ENCODE measurements at places on chromosomes 12 and 14.

- DNase-seq, result no peak
These were observed 22.7 kb downstream of the BEGAIN start for GRCh38 chr14:100564512-100564911.

DNA sequence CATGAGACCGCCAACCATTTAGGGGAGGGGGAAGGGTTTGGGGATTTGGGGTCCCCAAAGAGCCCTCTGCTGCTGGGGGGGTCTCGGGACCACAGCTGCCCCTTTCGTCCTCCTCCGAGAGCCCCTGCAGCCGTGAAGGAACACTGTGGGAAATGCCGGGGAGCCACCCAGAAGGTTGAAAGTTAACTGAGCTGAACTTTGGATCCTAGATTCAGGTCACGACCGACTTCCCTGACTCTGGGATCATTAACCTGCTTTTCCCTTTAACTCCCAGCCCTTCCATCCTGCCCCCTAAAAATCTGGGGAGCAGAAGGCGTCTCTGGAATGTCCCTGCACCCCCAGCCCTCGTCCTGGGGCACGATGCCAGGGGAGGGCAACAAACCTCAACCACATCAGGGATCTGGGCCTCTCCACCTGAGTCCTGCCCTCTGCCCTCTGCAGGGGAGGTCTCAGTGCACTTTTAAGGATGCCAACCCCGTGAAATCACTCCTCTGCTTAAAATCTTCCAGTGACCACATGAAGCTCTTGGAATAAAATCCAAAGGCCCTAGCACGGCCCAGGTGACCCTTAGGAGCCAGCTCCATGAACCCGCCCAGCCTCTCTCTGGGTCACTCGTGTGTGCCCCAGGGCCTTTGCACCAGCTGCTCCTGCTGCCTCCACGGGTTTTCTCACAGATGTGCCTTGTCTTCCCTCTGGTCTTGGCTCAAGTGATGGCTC is 95.0 kb downstream of the RFLNA start:
- DNase-seq, result no peak

- no peak for DNase-seq
These were observed 502 bp downstream of the MPHOSPH9 start for GRCh38 chr12:123232472-123232806.

GRCh38 chr12:57893431-57894353 is 47.2 kb upstream of the CTDSP2 start:
- DNase-seq, result peak; percentile 78

DNA sequence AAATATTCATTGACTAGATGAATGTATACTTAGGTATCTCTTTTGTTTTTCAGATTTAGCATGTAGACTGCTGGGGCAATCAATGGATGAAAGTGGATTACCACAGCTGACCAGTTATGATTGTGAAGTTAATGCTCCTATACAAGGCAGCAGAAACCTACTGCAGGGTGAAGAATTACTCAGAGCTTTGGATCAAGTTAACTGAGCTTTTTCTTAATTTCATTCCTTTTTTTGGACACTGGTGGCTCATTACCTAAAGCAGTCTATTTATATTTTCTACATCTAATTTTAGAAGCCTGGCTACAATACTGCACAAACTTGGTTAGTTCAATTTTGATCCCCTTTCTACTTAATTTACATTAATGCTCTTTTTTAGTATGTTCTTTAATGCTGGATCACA is 15.3 kb upstream of the SNAPC1 start:
- DNase-seq, result no peak

DNA sequence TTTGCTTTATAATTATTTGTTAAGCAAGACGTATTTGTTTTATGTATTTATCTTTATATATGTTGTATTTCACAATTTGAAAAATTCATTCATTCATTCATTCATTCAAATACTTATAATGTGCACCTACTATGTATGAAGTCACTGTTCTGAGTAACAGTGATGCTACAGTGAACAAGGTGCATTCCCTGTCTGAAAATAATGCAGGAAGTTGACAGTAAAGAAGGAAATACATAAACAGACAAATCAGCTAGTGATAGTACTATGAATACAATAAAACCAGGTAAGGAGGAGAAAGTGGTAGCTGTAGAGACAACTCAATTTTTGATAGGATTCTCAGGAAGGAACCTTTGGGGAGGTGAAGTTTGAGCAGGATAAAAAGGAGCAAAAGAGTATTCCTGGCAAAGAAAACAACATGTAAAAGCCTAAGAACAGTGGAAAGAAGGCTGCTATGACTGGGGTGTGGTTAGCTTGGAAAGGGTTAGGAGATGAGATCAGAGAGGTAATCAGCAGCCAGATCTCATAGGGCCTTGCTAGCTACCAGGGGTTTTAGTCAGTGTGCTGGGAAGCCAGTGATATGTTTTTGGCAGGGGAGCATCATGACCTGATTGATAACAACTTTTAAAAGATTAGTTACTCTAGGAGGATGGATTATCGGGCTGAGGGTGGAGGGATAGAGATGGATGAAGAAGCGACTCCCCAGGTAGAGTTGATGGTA is 17.4 kb downstream of the BICDL1 start:
- DNase-seq, result no peak

DNA sequence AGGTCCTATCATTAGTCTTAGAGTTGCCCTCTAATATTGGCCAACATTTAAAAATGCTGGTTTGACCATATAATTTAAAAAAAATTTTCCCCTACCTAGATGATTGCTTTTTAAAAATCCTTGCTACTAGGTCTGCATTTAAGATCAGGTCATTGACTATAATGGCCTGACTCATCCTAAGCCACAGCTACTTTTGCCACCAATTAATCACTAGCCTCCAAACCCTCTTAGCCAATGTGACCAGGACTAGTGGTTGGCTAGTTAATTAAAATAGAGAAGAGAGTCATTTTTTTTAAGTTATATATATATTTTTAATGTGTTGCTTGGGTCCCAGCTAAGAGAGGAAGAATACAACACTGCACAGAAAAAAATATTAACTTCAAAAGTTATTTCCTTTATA is 57.5 kb downstream of the SOS2 start:
- no peak for DNase-seq

- no peak for DNase-seq
These were observed at the start of gene LTBR for GRCh38 chr12:6383572-6384498. Gene LTBR, plus strand, starts transcription at chr12:6384162. Its CDS starts 197 bp downstream, at chr12:6384359.

GRCh38 chr12:57905812-57906475 is 35.4 kb upstream of the ATP23 start:
- DNase-seq, result no peak

DNA sequence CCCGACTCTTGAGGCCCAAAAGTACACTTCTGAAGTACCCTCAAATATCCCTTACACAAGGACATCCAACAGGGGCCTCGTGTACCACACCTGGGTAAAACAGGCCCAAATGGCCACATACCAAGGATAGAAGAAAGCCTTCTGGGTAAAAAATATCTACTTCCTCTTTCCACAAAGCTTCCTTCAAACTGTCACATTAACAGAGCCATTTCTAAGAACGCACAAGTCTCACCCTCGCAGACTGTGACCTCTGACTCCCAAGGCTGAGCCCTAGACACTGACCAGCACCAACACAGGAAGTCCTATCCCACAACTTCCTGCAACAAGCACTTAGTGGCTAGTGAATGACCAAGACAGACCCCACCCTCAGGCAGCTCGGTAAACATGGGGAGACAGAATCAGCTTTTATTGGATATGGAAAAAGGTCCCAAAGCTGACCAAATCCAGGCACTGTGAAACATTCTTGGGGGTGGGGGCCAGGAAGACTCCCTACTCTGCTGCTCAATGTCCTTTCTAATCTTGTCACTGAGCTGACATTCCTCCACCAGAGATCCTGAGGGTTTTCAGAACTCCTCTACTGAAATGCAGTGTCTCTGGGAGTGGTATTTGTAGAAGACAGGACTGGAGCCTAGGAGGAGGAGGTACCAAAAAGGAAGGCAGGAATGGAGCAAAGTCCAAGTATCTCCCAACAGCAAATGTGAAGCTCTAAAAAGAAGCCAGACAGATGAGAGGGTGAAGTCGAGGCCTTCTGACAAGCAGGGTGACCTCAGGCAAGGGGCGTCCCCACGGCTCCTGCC is 15.9 kb downstream of the KCTD10 start:
- DNase-seq, result no peak

- DNase-seq, result no peak
These were observed 543.7 kb upstream of the TMEM132C start for GRCh38 chr12:127723251-127723650.

GRCh38 chr12:77932216-77932615 is 101.5 kb downstream of the NAV3 start:
- no peak for DNase-seq

DNA sequence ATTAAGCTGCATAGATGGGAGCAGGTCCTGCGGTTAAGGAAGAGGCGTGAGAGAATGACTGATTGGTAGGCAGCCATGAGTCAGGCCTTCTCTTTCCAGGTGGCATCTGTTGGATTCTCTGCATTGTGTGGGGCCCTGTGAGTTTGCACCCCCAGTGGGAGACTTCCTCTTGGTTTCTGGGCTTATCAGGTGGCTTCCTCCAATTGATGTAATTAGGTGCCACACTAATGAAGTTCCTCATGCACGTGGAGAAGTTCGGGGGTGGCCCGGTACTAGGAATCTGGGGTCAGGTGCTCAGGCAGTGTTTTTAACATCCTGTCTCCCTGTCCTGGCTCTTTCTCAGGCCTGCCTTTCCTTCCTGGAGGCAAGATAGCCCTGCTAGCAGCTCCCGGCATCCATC is 765.1 kb upstream of the TMEM132C start:
- no peak for DNase-seq

- no peak for DNase-seq
These were observed 990.1 kb downstream of the TMTC2 start for GRCh38 chr12:83676781-83677295.

DNA sequence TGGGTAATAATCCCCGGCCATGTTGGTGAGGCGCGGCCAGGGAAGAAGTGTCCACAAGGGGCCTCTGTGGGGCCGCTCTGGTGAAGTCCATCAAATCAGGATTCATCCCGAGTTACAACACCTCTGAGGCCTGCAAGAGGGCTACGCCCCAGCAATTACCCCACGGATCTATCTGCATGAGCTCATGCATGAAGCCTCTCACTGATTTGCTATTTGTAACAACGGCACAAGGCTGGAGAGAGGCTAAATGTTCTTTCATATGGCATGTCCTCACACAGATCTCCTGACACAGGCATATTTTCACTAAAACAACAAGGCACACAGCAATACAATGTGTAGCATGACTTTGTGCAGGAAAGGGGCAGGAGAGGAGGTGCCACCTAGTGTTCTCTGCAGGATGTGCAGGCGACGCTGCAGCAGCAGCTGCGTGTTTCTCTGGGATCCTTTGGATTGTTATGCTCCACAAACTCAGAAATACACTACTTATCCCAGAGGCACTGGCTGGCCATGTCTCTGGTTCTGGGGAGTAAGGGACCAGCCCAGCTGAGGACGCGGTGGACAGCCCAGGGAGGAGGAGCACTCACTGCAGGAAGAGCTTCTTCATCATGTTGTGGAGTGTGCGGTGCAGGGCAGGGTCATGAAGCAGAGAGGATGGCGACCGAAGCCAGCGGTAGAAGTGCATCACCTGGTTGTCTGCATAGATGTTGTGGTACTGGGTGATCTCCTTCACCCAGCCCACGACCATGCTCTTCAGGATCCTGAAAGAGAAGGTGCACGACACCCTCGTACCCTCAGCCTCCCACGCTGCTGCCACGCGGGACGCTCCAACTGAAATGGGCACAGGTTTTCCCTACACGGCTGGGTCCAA is 20.2 kb downstream of the P2RX2 start:
- DNase-seq, result peak; percentile 42

- no peak for DNase-seq
These were observed 120.9 kb downstream of the SLC8A3 start for GRCh38 chr14:70067810-70068209.

DNA sequence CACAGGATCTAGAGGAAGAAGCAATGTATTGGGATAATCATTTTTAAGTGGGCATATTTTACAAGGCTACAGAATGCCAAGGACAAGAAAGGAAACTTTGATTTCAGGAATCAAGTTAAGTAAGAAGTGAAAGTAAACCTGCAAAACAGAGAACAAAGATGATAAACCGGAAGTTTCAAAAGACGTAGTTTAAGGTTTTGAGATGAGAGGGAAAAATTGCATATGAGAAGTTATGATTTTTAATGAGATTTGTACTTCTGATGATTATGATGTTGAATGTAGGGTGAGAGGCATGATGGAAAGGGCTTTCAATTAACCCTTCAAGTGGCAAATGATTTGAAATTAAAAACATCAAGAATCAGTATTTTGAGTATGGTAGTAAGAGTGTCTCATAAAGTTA is 134.9 kb downstream of the CAPZA3 start:
- no peak for DNase-seq

DNA sequence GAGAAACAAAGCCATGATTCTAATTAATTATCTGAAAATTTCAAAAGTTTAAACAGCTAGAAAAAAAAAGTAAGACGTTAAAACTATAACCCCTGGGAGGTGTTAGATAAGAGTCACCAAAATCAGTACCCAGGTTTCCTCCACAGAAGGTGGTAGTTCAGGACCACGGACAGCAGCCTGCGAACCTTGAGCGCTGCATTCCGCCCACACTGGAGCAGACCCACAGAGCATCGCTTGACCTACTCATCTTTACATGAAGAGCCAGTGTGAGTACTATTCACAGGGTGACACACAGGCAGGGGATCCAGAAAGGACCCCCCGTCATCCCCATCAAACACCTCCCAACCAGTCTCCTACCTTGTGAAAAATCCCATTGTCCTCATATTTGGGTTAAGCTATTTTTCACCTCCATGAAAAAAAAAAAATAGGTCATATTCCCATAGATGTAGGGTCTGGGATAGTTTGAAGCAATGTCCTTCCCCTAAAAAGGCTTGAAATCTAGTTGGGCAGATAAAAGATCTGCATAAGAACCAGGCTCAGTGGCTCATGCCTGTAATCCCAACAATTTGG is 8.8 kb upstream of the CHGA start:
- DNase-seq, result no peak

DNA sequence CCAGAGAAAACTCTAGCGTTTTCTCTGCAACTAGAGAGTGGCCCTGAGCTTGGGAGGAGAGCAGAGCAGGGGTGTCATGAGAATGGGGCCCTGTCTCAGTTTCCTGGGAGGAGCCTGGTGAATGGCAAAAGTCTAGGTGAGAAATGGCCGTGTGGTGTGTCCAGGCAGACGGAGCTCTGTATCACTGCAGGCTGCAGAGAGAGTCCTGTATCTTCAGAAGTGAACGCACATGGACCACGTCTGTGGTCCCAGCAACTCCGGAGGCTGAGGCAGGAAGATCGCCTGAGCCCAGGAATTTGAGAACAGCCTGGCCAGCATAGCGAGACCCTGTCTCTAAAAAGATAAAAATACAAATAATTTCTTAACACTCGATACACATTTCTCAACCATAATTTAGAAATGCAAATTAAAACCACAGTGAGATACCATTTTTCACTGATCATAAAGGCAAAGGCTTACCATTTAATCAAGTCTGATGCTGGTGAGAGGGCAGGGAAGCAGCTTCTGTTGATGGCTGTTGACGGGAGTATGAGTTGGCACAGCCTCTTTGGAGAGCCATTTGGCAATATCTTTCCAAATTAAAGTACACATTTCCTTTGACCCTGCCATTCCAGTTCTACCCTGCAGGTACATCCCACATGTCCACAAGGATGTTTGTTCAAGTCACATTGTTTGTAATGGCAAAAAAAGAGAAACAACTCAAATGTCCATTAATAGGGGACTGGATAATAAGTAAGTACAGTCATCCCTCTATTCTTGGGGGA is 51.0 kb downstream of the NFKBIA start:
- no peak for DNase-seq

All from BE2C (cell line).